ENCODE measurements at places on chromosomes 3 and 15.

- DNase-seq, result no peak
- H3K36me3 ChIP-seq, result no peaks in the 10 kb centered on the region
- H3K27ac ChIP-seq, result no peak overlapping the region
- no peaks in the 10 kb centered on the region for H3K27me3 ChIP-seq
- no peak overlapping the region for H3K4me3 ChIP-seq
These were observed 35.6 kb downstream of the AMOTL2 start for GRCh38 chr3:134338516-134339261.

GRCh38 chr15:92457471-92458041, 63.9 kb downstream of the ST8SIA2 start:
- H3K4me3 ChIP-seq, result no peak overlapping the region
- no peaks in the 10 kb centered on the region for H3K27me3 ChIP-seq
- no peak for DNase-seq
- no peaks in the 10 kb centered on the region for H3K4me1 ChIP-seq
- H3K36me3 ChIP-seq, result no peaks in the 10 kb centered on the region

- H3K4me1 ChIP-seq, result no peaks in the 10 kb centered on the region
- no peak for DNase-seq
- H3K27ac ChIP-seq, result no peak overlapping the region
- H3K4me3 ChIP-seq, result no peak overlapping the region
- no peaks in the 10 kb centered on the region for H3K36me3 ChIP-seq
- no peaks in the 10 kb centered on the region for H3K27me3 ChIP-seq
These were observed 184.6 kb upstream of the CMC1 start for GRCh38 chr3:28056806-28057205.

GRCh38 chr3:124552224-124552623, 178.0 kb upstream of the UMPS start:
- H3K4me1 ChIP-seq, result no peaks in the 10 kb centered on the region
- no peaks in the 10 kb centered on the region for H3K36me3 ChIP-seq
- no peak overlapping the region for H3K4me3 ChIP-seq
- no peak overlapping the region for H3K27ac ChIP-seq
- no peak for DNase-seq

- no peak for DNase-seq
- no peak overlapping the region for H3K4me3 ChIP-seq
- no peaks in the 10 kb centered on the region for H3K36me3 ChIP-seq
- H3K27me3 ChIP-seq, result no peaks in the 10 kb centered on the region
These were observed 608.6 kb upstream of the BCHE start for GRCh38 chr3:166445865-166446264.

DNA sequence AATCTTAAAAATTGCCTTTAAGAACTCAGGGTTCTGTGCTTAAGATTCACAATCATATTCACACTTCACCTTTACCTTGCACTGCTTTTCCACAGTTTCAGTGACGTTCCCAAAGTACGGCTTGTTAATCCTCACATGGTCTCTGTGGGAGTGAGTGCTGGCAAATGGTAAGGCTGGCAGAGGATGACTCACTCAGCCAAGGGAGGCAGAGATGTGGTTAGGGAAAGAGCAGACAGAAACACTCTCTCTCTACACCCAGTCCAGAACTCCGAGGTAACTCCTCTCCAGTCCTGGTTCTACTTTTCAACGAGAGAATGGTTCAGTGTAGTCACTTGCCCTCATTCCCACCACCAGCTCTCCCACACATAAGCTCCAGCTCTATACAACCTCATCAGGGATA, 33.1 kb downstream of the RASGRP1 start:
- DNase-seq, result no peak
- no peaks in the 10 kb centered on the region for H3K4me1 ChIP-seq
- no peak overlapping the region for H3K4me3 ChIP-seq
- H3K27ac ChIP-seq, result no peak overlapping the region
- H3K27me3 ChIP-seq, result no peaks in the 10 kb centered on the region

GRCh38 chr3:174132421-174133042, 726.6 kb upstream of the NAALADL2 start:
- DNase-seq, result no peak
- H3K27me3 ChIP-seq, result no peaks in the 10 kb centered on the region
- no peaks in the 10 kb centered on the region for H3K36me3 ChIP-seq

- no peak overlapping the region for H3K27ac ChIP-seq
- no peaks in the 10 kb centered on the region for H3K27me3 ChIP-seq
- no peak overlapping the region for H3K4me3 ChIP-seq
- DNase-seq, result no peak
These were observed 343.2 kb upstream of the UMPS start for GRCh38 chr3:124386996-124387595.

GRCh38 chr3:45635475-45636256, 41.1 kb downstream of the LIMD1 start:
- peaks cover 12% of the 10 kb centered on the region for H3K36me3 ChIP-seq
- no peaks in the 10 kb centered on the region for H3K27me3 ChIP-seq
- H3K27ac ChIP-seq, result no peak overlapping the region
- H3K4me1 ChIP-seq, result peaks cover 19% of the 10 kb centered on the region
